ENCODE measurements at places on chromosomes 5 and 9.

DNA sequence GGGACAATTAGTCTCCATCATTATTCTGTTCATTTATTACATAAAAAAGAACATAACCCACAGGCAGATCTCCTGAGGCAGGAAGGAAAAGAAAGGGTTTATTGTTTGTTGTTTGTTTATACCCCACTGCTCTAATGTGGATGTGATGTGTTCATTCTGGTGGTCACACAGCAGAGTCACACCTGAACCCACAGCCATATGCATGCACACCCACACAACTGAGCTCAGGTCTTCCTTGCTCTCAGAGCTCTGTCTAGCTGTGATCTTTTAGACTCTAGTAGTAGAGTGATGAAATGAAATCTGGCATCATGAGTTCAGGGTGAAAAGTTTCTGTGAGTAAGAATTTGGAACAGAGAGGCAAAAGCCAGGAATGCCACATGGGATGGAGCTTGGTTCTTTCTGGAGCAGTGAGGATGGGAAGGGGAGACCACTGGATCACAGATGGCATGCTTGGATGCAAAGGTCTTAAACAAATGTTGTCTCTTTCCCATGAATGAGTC, 227.0 kb downstream of the PAPPA start:
- no peak for DNase-seq

GRCh38 chr5:157778121-157778805, 34.8 kb downstream of the LSM11 start:
- no peak for DNase-seq

DNA sequence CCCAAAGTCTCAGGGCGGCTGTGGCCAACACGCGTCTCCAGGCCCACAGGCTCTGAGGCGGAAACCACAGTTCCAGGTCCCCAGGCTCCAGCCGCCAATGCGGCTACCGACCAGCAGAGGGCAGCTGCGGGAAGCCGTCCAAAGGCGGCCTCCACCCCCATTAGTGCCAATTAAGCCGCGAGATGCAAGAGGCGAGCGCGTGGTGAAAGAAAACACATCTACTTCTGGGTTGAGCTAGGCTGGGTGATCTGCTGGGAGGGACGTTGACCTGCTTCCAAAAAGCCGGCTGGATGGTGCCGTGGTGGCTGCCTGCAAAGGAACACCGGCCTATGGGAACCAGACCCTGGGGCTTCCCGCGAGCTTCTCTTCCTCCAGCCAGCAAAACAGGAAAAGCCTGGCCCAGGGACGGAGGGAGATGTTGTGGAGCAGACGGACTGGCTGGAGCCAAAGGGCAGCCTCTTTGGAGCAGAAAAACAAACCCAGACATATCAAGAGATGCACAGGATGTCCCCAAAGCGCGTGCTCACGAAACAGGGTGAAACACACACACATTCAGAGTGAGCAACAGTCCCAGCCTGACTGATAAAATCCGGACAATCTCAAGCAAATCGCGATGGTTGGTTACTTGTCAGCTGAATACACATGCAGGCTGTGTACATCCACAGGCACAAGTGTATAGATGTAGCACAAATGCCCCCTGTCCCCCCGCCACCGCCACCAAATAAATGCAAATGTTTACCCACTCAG, 187.1 kb upstream of the BRINP1 start:
- no peak for DNase-seq

DNA sequence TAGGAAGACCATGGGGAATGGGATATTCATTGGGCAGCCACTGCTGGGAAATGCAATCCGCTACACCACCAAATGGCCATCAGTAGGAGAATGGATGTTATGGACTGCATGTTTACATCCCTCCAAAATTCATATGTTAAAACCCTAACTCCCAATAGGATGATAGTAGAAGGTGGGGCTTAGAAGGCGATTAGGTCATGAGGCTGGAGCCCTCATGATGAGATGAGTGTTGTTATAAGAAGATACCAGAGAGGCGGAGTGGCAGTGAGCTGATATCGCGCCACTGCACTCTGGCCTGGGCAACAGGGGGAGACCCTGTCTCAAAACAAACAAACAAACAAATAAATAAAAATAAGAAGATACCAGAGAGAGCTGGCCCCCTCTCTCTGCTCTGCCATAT, 16.1 kb upstream of the GTF3C5 start:
- no peak for DNase-seq

DNA sequence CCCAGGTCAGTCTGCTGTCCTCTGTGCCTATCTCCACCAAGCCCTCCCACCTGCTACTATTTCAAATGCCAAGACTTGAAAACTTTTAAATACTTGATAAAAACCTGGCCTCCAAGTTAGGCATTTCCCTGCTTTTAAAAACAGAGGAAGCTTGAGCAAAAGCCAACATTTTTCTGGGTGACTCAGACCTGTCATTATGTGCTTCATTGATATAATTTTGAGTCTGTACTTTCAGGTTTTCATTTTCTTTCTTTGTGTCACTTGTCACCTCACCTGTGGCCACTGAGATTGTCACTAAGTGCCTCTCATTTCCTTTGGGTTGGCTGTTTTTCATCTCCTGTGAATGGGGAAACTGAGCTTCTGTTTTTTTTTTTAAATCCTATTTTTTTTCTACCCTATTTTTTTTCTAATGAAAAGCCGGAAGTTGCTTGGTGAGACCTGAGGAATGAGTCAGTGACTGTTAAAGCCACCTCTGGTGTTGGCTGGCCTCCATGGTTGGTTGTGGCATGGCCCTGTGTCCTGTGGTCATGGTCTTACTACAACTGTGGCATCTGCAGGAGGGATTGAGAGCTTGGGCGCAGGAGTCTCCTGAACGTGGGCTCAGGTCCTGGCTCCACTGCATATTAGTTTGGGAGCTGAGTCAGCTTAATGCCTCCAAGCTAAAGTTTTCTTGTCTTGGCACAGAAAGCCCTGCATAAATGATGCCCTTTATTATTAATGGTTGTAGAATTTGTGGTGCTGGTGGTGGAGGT, 56.7 kb downstream of the ARHGAP26 start:
- no peak for DNase-seq

GRCh38 chr5:146301626-146302025, 37.0 kb upstream of the POU4F3 start:
- DNase-seq, result no peak

DNA sequence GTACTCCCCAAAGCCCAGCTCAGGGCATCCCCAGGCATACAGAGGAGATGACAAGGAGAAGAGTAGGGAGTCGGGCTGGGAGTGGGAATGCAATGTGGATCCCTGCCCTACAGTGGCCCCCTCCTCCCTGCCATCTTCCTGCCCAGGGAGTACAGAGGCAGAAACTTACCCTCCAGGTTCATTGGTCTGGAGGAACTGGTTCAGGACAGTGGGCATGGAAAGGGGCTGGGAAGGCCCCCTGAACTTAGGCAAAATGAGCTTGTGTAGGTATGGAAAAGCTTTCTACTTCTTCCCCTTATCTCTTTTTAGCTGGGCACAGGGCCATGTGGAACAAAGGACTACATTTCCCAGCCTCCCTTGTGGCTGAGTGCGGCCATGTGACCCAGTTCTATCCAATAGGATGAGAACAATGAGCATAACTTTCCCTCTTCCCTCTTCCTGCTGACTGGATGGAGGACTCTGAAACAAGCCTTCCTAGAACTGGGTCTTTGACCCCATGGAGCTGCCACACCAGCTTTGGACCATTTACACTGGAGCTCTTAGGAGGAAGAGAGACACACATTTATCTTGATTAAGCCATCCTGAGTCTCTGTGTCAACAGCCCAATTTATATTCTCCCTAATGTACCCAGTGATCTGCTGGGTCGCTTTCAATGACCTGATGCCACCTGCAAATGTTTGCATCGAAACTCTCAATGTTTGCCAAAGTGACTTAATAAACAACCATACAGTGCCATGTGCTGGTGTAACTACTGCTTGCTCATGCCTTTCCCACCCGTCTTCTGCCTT, 25.0 kb upstream of the HMCN2 start:
- no peak for DNase-seq

- no peak for DNase-seq
These were observed 44.0 kb upstream of the GLRX start for GRCh38 chr5:95866435-95867040.

GRCh38 chr9:99850736-99851499, 29.2 kb downstream of the NR4A3 start:
- no peak for DNase-seq

DNA sequence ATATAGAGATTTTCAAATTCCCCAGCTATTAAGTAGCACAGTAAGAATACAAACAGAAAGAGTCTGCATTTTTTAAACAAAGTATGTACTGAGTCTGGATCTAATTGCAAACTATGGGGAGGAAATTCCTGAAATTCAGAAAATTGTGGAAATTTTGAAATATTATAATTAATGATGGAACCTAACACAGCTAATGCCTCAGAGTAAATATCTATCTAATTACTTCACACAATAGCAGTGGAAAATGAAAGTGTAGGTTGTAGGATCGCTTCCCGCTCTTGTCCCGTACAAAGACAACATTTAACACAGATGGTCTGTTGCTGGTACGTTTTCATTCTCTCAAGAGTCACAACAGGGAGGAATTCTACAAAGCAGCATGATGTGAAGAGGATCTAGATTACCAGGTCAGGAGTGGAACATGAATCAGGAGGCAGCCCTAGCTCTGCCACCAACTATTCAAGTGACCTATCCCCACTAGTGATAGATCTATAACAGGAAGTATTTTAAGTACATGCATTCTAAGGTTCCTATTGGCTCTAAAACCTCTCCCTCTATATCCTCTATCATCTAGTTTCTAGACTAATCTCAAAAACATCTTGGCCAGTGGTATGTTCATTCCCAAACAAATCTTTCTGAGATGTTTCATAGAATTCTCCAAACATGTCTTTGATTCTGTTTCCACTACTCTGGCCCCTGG, 58.9 kb upstream of the GRAMD2B start:
- no peak for DNase-seq

DNA sequence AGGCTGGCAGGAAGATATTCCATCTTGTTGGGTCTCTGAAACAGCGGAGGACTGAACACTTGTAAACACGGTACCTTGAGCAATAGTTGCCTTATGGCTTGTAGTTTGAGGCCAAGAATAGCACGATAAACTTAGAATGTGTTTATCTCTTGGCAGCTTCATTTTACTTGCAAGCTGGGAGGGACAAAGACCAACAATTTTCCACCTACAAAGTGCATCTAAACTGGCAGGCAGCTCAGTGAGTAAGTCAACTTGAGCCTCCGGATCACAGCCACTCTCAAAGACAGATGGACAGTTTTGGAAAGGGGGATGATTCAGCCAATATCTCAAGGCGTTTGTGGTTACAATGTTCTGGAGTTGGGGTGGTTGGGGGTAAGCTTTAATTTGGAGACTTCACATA, 652.6 kb downstream of the CETN3 start:
- no peak for DNase-seq

DNA sequence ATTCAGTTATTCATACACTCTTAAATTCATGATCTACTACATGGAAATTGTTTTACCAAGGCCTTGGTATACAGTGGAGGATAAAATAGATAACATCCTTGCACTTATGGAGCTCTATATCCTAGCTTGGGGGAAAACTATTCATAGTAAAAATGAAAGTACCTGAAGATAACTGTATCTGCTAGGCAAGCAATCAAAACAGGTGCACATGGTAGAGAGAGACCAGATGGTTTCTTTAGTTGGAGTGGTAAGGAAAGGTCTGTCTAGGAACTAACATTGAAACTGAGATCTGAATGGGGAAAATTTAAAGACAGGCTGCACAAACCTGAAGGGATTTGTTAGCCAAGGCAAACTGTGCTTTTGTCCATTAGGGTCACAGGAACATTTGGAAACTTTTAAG, 11.1 kb upstream of the SLCO4C1 start:
- DNase-seq, result no peak

GRCh38 chr5:27568811-27569210, 530.4 kb upstream of the CDH9 start:
- no peak for DNase-seq

GRCh38 chr5:5581080-5581479, 158.6 kb downstream of the ICE1 start:
- DNase-seq, result no peak

- DNase-seq, result no peak
These were observed 350.8 kb downstream of the EFNA5 start for GRCh38 chr5:107319901-107320300.

DNA sequence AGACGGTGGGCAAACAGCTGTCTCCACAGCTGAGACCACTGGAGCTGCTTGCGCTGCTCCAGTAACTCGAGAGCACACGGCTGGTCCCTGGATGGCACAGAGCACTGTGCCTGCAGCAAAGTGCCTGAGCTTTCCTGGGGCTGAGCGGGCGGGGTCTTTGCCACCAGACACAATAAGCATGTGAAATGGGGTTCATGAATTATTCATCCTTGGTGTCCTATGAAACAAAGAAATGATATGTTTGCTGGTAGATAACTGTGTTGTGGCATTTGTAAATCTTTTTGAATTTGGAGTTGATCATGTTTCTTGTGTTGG, 151.7 kb upstream of the MPDZ start:
- no peak for DNase-seq

GRCh38 chr5:94471521-94471920, 146.9 kb downstream of the KIAA0825 start:
- DNase-seq, result peak; percentile 51

GRCh38 chr5:76807296-76807695, 11.5 kb upstream of the F2RL1 start:
- DNase-seq, result no peak

DNA sequence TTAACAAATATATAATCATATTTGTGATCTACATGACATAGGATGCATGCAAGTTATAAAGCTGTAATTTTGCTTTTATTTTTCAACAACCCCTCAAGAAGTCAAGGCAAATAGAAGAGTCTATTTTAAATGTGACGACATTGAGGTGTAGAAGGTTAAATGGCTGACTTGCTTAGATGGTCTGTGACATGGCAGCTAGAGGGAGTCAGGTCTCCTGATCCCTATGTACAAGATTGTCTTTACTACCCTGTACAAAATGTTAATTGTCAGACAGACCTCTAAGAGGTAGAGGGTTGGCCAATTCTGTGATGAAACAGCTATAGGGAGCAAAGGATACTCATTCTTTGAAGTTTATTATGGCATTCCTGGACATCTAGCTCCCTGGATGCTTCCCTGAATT, 380.9 kb upstream of the MEF2C start:
- DNase-seq, result no peak

DNA sequence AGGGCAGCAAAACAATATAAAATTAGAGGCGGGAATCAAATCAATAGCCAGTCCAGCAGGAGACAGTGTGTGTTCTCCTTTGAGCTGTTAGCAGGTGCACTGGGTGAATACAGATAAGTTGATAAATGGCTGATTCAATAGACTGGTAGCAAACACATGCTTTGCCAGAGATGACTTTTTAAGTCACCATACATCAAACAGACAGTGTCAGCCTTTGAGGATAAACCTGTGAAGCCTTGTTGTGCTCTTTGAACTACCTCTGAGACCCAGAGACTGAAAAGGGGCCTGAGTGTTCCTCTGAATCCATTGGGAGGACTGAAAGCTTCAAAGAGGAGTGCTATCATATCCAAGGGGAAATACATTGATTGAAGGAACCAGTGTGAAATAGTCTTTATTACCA, 301.9 kb downstream of the RASEF start:
- no peak for DNase-seq

DNA sequence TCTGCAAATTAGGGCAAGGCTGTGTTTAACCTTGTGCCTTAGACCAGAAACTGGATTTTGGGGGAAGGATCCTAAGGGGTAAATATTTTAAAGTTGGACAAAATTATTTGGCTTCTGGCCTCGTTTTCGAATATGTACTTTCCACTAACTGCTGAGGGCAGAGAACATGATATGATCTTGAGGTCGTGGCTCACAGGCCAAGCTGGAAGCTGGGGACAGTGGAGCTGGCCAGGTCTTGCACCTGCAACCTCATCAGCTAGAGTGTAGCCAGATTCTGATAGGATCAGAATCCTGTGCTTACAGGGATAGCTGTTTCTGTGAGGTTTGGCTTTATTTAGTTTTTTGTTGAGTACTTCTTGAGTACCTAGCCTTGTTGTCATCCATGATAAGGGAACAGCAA, 24.9 kb downstream of the MAN2A1 start:
- no peak for DNase-seq

GRCh38 chr5:174295702-174296436, 250.4 kb downstream of the NSG2 start:
- no peak for DNase-seq

All from forelimb muscle (tissue), 1 donor.